ENCODE measurements at places on chromosomes 1 and 21.

DNA sequence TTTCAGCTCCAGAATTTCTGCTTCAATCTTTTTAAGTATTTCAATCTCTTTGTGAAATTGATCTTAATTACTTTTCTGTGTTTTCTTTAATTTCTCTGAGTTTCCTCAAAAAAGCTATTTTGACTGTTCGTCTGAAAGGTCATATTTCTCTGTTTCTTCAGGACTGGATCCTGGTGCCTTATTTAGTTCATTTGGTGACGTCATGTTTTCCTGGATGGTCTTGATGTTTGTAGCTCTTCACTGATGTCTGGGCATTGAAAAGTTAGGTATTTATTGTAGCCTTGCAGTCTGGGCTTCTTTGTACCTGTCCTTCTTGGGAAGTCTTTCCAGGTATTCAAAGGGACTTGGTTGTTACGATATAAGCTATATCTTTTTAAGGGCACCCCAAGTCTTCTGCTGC, 998.7 kb downstream of the NCAM2 start:
- no peaks in the 10 kb centered on the region for H3K36me3 ChIP-seq
- H3K27me3 ChIP-seq = no peaks in the 10 kb centered on the region
- H3K27ac ChIP-seq = no peak overlapping the region
- H3K4me3 ChIP-seq = no peak overlapping the region
- peaks cover 11% of the 10 kb centered on the region for H3K4me1 ChIP-seq

- peaks cover 9% of the 10 kb centered on the region for H3K4me1 ChIP-seq
- no peaks in the 10 kb centered on the region for H3K27me3 ChIP-seq
- H3K4me3 ChIP-seq = no peak overlapping the region
- H3K27ac ChIP-seq = no peak overlapping the region
- H3K36me3 ChIP-seq = no peaks in the 10 kb centered on the region
Observed at GRCh38 chr1:56709269-56709880, 64.3 kb downstream of the PRKAA2 start.

GRCh38 chr1:172801771-172802322, 142.9 kb downstream of the FASLG start:
- no peaks in the 10 kb centered on the region for H3K36me3 ChIP-seq
- H3K27me3 ChIP-seq = no peaks in the 10 kb centered on the region
- no peaks in the 10 kb centered on the region for H3K4me1 ChIP-seq
- H3K27ac ChIP-seq = no peak overlapping the region

DNA sequence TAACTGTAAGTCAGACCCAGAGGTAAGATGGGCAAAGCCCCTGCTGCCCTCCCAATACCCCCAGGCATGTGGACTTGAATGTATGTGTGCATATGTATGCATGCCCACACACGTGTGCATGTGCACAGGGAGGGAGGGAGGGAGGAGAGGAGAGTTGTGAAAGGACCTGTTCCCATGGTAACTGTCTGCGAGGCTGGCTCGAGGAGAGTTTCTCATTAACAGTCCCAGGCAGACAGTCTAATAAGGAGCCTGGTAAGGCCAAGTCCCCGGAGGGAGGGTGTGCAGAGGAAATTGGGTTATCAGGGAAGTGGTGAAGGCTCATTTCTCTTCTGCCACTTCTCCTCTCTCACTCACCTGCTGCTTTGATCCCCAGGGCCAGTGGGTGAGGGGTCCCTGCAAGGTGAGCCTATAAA, 74.9 kb downstream of the NFASC start:
- H3K27me3 ChIP-seq = no peaks in the 10 kb centered on the region
- DNase-seq = no peak
- no peak overlapping the region for H3K4me3 ChIP-seq
- no peaks in the 10 kb centered on the region for H3K36me3 ChIP-seq
- H3K4me1 ChIP-seq = no peaks in the 10 kb centered on the region

- H3K36me3 ChIP-seq = no peaks in the 10 kb centered on the region
- H3K4me1 ChIP-seq = peaks cover 11% of the 10 kb centered on the region
- peak; percentile 59 for DNase-seq
- H3K27me3 ChIP-seq = no peaks in the 10 kb centered on the region
- H3K4me3 ChIP-seq = no peak overlapping the region
- H3K27ac ChIP-seq = peak overlapping the region; percentile 77
Observed at GRCh38 chr1:18965206-18966173, 9.0 kb upstream of the IFFO2 start.
